Right ventricle myocardium superior (tissue), 1 donor: ENCODE measurements at places on chromosomes 4 and X. TPM values are rescaled to one million over a fixed set of nuclear protein-coding genes. Genes with fewer than 3 reads are reported as not detected.

DNA sequence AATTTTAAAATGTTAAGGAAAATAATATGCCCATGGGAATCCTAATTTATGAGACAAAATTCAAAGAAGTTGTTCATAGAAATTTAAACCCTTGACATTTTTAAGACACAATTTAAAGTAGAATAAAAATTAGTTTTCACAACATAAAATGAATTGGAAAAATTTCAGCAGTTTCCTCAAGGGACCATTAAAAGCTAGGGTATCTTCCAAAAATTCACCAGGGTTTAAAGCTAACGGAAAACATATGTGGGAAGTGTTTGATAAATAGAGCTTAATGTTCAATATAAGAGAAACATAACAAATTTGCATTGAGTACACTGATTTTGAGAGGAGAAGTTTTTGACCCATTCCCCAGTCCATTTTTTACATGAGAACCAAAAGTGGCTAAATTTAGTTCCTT lies 228.9 kb upstream of the TTC29 start:
- no peak for DNase-seq

DNA sequence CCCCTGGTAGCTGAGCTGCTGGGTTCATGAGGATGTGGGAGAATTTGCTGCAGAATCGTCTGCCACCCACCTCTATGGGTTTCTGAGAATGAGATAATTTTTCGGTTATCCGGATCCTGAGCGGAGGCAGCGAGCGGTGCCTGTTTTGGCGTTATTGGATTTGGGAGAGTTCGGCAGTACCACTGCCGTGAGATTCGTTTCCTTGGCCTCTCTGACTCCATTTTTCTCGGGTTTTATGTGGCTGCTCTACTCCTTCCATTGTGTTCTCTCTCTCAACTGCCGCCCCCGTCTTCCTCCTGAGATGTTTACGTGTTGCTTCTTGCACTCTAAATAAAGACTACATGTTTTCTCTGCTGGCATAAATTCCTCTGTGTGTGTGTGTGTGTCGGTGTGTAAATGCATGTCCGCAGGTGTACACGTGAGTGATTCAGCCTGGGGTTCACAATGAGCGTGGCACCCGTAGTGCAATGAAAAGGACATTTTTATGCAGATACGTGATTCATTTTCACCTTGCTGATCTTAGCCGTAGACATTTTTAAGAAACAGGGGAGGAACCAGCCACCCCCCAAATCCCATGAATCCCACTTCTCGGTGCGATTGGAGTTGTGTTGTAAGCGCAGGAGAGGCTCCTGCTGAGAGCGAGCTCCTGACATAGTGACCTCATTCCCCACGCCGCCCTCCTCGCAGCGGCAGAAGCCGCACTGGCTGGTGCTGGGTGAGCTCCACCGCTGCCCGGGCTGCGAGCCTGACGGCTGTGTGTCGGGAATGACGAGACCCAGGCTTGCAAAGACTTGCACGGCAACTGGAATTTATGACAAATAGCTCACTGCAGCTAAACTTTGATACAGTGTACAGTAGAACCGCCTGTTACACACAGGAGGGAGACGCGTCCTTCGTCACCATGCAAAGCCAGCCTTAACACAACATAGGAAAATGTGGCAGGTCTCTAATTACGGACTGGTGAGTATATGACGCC lies 82.2 kb downstream of the STOX2 start:
- peak; percentile 85 for DNase-seq

DCAF12L1 gene
- total RNA-seq = not detected

- DNase-seq = no peak
Observed at GRCh38 chr4:76532805-76533204, 97.8 kb downstream of the SHROOM3 start.

BMPR1B gene
- total RNA-seq = 1.4 TPM

DNA sequence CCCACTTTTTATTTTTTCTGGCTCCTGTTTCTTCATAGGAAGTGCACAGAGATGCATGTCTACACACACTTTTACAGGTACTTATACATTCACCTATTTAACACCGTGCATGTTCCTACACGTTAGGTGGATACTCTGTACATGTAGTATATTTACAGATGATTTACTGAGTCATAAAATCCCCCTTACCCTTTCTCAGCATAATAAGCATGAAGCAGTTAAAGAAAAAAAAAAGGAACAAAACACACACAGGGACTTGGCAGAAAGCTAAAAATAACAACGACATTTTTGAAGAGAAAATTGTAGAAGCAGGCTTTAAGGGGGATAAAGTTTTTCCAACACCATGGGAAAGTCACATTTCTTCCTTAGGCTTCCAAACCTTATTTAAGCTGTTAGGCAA lies 96.4 kb upstream of the IQCM start:
- no peak for DNase-seq

- DNase-seq = peak; percentile 64
Observed at GRCh38 chrX:118976599-118977340, 2.4 kb downstream of the LONRF3 start.

GRCh38 chr4:6773106-6773505 lies 9.4 kb upstream of the KIAA0232 start:
- no peak for DNase-seq
